HTR-8/SVneo (cell line): ENCODE measurements at places on chromosomes 1 and 21.

DNA sequence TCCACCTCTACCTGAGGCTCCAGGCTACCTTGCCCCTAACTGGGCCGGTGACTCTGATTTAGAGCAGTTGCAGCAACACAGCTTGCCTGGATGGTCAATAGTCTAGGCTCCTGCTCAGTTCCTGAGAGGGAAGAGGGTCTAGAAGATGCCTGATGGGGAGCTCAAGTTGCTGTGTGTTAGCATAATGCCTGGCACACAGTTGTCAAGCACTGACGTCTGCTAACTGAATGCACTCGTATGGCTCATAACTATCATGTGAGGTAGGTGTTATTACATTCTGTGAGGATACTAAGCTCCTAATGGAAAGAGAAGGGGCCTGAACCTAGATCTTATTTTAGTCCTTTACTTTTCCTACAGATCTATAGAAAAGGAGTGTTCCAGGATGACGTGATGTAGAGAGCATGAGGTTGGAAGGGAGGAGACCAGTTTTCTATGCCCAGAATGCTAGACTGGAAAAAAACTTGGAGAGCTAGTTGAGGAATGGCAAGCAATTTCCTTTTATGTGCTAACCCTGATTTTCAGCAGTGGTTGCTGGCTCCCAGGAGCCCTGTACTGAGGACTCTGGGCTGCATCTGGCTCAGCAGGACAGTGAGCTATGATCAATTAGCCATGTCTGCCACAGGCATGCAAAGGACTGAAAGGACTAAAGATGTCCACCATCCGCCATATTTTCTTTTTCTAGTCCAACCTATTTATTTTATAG lies 30.0 kb downstream of the FAM78B start:
- no peak for DNase-seq

- no peak for DNase-seq
Measured at GRCh38 chr1:210695026-210695425, 366.3 kb downstream of the HHAT start.

DNA sequence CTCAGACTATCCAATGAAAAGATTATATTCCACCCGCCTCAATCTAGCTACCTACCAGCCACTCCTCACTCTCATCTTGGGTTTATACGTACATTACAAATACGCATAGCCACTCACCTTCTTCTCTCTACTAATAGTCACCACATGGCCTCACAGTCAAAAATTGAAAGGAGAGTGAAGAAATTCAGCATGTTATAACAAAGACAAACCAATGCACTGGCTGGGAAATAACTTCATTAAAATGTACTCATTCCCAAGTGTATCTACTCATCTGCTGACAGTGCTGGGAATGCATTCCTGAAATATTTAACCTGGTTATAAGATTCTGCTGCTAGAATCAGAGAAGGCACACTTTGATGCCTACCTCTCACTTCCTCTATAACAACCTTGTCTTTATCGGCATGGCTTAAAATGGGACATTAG lies 6.5 kb downstream of the ZNF644 start:
- DNase-seq = no peak

DNA sequence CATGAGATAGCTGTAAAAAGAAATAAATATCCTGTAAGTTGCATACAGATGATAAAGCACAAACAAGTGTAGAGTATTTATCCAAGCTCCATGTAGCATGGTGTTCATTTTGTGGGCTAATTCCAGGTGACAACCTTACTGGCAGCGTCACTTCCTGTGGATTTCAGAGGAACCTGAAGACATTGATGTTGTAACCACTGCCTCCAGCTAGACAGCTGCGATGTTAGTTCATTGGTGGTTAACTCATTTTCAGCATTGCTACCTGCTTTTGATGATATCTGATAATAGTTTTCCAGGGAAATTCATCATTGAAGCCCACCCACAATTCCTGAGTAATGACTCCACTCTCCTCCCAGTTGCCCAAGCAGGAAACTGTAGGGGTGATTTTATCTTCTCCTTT lies 3.0 kb downstream of the HSD3B1 start:
- no peak for DNase-seq

- peak; percentile 78 for DNase-seq
Measured at GRCh38 chr21:33655588-33656221, 13.4 kb downstream of the ITSN1 start.

GRCh38 chr1:43851561-43852338 lies 81.9 kb upstream of the ARTN start:
- no peak for DNase-seq

- DNase-seq = no peak
Measured at GRCh38 chr1:107243461-107243860, 102.6 kb downstream of the NTNG1 start.

- peak; percentile 14 for DNase-seq
Measured at GRCh38 chr1:217482356-217483102, 148.4 kb downstream of the GPATCH2 start.
